ENCODE measurements at places on chromosomes 7 and 10.
A peak's percentile ranks its signal among the peaks of the same experiment; 100 is the strongest.

GRCh38 chr10:94155722-94156271 is 162.1 kb downstream of the PLCE1 start:
- DNase-seq: no peak

DNA sequence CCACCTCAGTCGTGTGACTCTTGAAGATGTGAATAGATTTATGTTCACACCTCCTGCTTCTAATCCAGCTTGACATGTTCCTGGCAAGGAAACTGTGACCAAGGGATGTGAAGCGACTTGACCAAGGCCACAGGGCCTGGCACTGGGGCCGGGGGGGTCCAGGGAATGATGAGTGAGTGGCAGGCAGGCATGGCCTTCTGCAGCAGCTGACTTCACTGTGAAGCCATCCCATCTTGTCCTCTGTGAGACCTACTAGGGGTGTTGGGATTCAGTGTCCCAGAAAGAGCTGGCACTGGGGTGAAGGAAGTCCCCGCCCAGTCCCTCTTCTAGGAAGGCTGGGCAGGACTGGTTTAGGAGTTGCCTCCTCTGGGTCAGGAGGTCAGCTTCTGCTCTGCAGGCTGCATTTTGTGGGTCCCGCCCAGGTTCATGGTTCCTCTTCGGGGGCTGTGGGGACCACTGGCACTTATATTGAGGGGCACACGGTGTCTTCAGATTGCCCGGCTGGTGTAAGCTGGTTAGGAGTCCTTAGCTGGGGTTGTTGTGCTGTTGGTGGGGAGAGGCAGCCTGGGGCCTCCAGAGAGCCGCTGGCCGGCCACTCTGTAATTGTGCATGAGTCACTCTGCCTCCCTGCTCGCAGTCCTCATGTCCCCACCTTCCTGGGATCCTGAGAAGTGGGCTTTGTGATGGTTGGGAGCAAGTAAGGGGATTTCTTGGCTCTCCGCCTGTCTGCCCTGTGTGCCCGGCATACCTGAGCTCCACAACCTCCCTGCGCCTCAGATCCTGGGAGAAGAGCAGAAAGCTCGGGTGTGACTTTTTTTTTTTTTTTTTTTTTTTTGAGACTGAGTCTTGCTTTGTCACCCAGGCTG is 11.0 kb downstream of the ZMIZ1 start:
- DNase-seq: peak; percentile 47

DNA sequence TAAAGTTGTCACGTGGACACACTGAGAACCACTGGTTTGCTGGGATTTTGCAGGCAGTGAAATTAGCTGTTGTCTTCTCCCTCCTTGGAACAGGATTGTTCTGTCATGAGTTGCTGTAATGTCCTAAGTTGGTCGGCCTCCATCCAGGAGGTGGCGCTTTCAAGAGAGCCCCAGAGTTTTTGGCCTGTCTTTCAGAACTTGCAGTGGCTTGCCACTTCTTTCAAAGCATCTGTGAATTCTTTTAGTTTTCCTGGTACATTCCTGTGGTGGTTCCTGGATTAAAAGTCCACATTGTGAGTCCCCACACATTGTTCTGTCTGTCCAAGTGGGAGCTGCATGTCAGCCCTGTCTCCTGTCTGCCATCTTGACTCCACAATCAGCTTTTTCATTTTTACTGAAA is 133.8 kb downstream of the PON1 start:
- DNase-seq: no peak

GRCh38 chr10:78913219-78914059 is 155.3 kb upstream of the ZMIZ1 start:
- DNase-seq: no peak

GRCh38 chr10:43931308-43931930 is 282.7 kb upstream of the ZNF32 start:
- peak; percentile 49 for DNase-seq

- no peak for DNase-seq
Observed at GRCh38 chr7:124074007-124074406, 41.1 kb upstream of the TMEM229A start.

GRCh38 chr10:121521794-121522556 is 76.3 kb downstream of the FGFR2 start:
- no peak for DNase-seq

Measured in fibroblast of gingiva (primary cell).